Hypothalamus (tissue), 51 donors: ENCODE measurements at places on chromosomes 16 and 17.

DNA sequence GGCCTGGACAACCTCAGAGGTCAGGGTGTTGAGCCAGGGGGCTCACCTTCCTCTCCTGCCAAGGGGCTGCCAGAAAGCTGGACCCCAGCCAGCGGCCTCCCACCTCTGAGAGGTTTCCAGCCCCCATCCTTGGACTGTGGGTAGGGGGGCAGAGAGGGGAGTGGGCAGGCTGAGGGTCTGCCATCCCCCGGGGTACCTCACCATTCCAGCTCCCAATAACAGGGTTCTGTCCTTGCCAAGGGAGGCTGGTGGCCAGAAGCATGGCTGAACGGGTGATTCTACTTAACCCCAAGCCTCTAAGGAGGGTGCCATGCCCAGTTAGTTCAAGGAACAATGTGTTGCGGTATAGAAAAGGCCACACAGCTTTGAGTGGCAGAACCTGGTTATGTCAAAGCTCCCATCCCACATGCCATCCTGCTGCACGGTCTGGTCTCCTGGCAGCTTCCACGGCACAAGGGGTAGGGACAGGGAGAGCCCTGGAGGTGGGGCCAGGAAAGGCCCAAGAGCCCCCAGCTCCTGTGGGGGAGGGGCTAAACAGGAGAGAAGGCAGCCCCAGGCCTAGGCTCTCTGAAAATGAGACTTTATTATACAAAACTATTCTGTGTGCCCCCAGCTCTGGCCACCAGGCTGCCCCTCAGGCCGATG lies 19.8 kb downstream of the B9D1 start:
- DNase-seq, result no peak

- DNase-seq, result no peak
Observed at GRCh38 chr16:19926449-19927390, 42.1 kb upstream of the GPRC5B start.

- DNase-seq, result no peak
Observed at GRCh38 chr17:68843522-68843921, 111.7 kb downstream of the ABCA8 start.

GRCh38 chr17:63837480-63837879 lies 5.0 kb downstream of the SMARCD2 start:
- no peak for DNase-seq

DNA sequence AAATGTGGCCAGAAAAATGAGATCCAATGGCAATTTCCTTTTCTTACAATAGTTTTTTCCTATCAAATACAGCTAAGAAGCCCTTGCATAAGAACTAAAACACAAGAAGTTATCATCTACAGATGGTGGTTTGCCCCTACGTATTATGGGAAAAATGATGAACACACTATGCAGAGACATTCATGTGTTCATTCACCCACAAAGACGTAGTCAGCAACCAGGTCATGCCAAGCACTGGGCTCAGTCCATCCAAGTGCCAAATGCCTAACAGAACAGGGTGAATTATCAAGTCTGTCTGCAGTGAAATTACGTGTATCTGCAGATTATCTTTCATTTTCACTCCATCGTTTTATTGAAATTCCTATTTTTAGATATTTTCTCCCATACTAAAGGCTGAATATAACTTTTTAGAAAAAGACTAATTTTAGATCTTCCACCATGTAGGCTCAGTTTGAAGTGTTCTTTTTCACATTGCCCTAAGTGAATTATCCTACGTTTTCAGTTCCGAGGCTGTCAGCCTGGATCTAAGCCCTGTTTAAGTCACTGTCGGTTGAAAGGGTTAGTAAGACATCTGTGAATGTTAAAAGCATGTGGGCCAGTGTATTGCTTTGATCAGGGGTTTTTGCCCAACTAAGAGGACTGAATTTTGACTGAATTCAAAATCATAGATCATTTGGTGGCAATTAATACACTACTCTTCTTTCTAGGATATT lies 78.1 kb upstream of the DHX40 start:
- no peak for DNase-seq

DNA sequence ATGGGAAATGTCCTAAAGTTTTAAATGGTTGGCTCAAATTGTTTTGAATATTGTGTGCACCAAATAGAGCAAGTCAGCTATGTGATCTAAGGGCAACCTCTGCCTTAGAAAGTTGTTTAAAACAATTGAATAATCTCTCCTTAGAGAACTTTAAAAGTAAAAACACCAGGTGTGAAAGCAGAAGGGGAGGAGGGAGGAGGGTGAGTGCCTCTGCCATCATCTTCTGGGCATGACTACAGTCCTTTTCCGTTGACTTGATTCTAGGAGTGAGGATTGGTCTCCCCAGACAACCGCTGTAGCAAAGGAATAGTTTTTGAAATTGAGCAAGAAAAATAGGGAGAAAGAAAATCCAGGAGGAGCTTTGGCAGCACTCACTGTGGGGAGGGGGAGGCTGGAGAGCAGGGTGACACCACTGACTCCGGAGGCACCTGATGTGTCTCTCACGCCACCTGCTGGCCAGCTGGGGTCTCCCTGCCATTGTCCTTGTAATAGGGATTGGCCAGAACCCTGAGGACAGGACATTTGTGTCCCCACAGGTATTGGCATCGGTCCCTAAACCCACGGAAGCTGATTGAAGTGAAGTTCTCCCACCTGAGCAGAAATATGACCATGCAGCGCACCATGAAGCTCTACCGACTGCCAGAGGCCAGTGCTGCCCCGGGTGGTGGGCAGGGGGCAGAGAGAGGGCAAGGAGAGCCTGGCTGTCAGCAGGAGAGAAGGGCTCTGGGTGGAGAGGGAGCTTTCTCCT lies 33.3 kb downstream of the PLCD3 start:
- DNase-seq, result peak; percentile 15

- no peak for DNase-seq
Observed at GRCh38 chr17:12459736-12460135, 206.0 kb upstream of the MYOCD start.

GRCh38 chr16:51524555-51525373 lies 373.7 kb upstream of the SALL1 start:
- DNase-seq, result no peak

- DNase-seq, result no peak
Observed at GRCh38 chr17:835263-835662, 53.1 kb downstream of the MRM3 start.

DNA sequence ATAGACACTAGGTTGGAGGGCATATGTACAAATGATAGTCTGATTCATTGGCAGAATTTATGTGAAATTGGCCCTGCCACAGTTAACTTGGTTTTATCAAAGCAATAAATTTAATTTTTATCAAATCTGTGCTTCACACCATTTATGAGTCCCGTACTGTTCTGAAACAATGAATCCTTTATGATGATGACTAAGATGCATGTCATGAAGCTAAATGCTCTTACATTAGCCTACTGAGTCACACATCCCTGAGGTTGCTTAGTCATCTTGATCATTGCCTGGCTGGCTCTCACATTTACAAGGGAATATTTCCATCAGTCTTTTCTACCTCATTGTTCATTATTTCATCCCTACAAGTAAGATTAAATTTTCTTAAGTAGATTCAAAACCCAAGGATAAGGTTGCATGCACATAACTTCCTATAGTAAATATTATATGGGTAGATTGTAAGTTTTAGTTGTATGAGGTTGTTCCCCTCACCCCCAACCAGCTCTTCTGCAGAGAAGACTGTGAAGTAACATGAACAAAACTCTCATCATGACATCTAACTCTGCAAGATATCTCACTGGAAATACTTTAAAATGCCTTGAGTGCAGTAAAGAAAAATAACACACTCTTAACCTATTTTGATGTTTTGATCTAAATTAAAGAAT lies 170.7 kb downstream of the CYB561 start:
- no peak for DNase-seq

DNA sequence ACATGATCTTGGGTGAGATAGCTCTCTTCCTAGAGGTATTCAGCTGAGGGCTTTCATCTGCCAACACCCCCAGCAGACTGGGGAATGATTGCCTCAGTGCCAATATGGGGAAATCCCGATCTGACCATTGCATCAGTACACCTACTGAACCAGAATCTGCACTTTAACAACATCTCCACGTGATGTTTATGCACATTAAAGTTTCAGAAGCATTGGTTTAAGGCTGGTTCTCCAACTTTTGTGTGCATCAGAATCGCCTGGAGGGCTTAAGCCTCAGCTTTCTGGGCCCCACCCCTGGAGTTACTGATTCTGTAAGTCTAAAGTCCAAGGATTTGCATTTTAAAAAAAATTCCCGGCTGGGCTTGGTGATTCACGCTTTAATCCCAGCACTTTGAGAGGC lies 123.6 kb upstream of the MED13 start:
- no peak for DNase-seq

GRCh38 chr17:16935786-16936185 lies 36.1 kb downstream of the TNFRSF13B start:
- no peak for DNase-seq

- DNase-seq, result no peak
Observed at GRCh38 chr16:1981398-1981836, at the start of gene NOXO1. Gene NOXO1, minus strand, starts transcription at chr16:1981469. Its CDS starts 290 bp downstream, at chr16:1981179.

DNA sequence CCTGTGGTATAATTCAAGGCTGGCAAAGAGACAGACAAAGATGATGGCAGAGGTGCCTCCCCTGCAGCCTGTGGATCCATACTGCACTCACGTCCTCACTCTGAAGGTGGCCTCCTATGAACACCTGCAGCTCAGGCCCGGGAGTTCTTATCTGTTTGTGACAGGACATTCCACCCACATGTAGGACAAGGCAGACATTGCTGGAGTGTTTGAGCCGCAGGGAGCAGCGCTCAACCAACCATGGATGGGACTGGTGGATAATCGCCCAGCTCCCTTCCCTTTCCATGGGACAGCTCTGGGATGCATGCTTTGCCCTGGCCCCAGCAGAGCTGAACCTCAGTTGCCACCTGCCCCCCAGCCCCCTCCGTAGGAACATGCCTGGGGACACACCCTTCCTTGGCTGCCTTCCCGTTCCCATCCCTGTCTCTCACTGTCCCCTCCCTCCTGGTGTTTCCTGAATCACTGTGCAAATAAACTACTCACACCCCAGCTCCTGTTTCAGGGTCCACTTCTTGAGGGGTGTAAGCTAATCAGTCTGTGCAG lies 22.2 kb downstream of the ITPRIPL2 start:
- DNase-seq, result no peak

- no peak for DNase-seq
Observed at GRCh38 chr17:47618410-47618809, 31.3 kb upstream of the KPNB1 start.

- DNase-seq, result no peak
Observed at GRCh38 chr17:38881600-38882191, 11.8 kb downstream of the LASP1 start.

DNA sequence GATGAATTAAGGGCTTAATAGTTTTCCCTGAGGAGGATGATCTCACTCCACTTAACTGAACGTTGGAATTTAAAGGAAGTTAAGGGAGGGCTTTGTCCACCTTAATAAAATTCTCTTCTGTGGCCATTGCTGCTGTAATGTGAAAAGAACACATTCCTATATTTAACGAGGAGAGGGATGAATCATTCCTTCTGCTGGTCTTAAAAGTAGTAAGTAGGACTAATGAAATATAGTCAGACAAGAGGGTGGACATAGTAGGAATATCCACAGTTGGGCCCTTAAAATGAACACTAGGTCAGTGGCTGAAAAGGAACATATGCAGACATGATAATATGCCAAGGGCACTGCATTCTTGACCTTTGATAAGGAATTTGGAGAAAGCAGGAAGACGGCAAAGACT lies 405.6 kb downstream of the PMP22 start:
- no peak for DNase-seq

DNA sequence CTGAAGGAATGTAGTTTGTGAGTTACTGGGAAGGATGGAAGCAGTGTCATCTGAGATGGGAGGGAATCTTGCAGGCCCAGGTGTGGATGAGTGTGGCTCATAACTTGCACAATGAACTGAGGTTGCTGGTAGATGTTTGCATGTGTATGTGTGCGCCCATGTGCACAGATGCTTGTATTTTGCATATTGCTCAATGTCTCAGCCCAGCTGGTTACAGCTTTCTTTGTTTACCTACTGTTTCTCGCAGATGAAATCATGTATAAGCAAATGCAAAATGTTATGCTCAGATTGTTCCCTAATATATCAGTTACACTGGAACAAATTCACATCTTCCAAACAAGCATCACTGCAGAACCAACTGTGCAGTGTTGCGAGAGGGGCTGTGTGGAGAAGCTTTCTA lies 452.2 kb upstream of the EEF2KMT start:
- no peak for DNase-seq

DNA sequence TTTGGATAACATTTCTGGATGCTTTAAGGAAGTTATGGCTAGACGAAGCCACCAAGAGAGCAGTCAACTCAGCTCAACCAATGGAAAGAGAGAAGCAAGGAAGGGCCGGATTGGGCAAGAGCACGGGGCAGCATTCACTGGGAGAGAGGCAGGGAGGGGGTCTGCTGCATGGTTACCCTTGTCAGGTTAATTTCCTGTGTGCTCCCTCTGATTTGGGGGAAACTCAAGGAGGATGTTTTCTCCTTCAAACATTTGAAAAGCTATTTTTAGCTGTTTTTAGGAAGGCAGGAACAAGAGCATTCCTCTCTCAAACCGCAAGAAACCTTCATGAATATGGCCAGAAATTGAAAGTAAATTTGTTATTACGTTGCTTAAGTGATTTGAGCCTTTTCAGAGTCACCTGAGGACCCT lies 118.5 kb upstream of the ZFHX3 start:
- no peak for DNase-seq

- DNase-seq, result no peak
Observed at GRCh38 chr16:84379709-84380362, 11.5 kb downstream of the ATP2C2 start.

DNA sequence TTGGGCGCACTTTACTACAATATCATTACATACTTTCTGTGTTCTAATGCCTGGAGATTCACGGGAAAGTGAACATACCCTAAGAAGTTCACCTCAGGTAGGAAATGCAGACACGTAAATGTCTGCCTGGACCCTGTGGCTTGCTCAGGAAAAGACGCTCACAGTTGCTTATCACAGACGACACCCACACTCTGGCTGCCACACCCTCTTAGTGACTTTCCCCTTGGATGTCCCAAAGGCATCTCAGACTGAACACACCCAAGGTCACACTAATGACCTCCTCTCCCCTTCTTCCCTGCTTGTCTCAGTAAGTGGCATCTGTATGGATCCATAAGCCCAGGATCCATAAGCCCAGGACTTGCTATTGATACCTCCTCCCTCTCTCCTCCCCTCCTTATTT lies 32.6 kb downstream of the CDRT15 start:
- no peak for DNase-seq

- no peak for DNase-seq
Observed at GRCh38 chr16:2586241-2586640, 48.4 kb downstream of the PDPK1 start.

- no peak for DNase-seq
Observed at GRCh38 chr16:81528256-81528655, 83.6 kb downstream of the CMIP start.

DNA sequence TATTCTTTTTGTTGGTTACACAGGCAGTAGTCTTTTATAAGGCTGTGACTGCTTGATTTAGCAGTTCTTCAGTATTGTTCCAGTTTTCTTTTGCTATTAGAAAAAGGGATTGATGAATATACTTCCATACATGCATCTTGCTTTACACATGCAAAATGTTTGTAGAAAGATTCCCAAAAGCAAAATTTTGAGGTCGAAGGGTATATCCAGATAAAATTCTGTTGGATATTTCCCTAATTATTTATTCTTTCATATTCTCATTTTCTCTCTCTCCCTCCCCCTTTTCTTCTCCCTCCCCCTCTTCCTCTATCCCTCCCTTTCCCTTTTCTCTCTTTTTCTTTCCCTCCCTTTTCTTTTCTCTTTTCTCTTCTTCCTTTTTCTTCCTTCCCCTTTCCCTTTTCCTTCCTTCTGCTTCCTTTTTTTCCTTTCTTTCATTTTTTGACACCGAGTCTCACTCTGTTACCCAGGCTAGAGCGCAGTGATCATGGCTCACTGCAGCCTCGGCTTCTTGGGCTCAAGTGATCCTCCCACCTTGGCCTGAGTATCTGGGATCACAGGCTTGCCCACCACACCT lies 46.9 kb upstream of the ADCY7 start:
- DNase-seq, result no peak

GRCh38 chr17:72502371-72503341 lies 381.8 kb downstream of the SOX9 start:
- no peak for DNase-seq
